ENCODE measurements at places on chromosomes 6 and 20. TPM values are rescaled to one million over a fixed set of nuclear protein-coding genes. Genes with fewer than 3 reads are reported as not detected.

DNA sequence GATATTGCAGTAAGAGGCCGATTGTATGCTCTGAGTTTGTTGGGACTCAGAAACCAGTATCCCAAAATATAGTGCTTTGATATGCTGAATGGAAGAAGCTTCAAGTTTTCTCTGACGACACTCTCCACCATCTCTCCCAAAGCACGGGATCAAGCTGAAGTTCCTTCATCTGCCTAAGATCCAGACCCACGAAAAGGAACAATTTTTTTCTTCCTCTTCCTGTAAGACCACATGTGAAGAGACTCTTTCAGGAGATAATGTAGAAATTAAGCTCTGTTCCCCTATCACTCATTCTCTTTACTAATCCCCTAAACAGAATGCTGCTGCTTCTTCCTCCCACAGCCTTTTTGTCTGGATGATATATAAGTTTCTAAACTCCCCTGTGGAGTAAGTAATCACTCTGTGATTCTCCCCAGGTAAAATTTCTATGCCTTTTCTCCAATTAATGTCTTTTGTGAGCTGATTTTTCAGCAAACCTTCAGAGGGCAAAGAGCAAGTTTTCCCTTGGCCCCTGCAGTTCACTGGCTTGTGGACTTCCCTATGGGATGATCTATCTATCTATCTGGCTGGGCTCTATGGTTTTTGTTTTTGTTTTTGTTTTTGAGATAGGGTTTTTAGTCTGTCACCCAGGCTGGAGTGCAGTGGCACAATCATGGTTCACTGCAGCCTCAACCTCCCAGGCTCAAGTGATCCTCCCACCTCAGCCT is 13.5 kb upstream of the PNRC1 start:
- DNase-seq, result no peak

GRCh38 chr6:149729824-149730223 is 11.9 kb upstream of the LATS1 start:
- no peak for DNase-seq

- DNase-seq, result no peak
Observed at GRCh38 chr20:32625996-32626395, 40.9 kb upstream of the NOL4L start.

DNA sequence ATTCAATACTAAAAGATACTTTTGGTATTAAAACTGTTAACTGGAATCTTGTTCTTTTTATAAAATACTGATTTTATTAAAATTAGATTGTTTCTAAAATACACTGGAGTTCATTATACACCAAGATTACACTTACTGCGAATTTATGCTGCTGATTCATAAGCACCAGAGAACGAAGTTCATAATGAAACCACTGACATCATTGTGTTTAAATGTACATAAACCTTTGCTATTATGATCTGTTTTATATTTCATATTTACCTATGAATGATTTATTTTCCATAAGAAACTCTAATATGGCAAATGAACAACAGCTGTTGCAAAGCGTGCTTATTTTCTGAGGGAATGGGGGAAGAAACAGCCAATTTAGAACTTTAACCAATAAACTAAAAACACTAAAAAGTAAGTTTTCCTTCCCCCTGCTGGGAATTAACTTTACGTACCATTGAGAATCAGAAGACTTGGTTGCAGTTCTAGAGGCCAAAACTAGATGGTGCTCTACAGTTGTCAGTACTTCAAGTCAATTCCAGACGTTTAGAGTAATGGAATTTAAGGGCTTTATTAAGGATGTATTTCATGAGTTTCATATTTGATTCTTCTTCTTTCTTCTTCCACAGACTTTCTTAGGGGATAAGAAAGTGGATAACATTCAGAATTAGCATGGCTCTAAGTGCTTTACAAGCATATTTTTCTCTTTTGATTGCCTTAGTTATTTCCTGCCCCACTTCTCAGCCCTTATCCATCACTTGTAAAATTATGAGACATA is 30.8 kb upstream of the COL19A1 start:
- DNase-seq, result peak; percentile 67

- no peak for DNase-seq
Observed at GRCh38 chr6:93069856-93070255, 349.5 kb downstream of the EPHA7 start.

GRCh38 chr6:111563581-111563980 is 42.1 kb downstream of the TRAF3IP2 start:
- no peak for DNase-seq

Gene NKX2-2
- total RNA-seq, result 0.56 TPM

DNA sequence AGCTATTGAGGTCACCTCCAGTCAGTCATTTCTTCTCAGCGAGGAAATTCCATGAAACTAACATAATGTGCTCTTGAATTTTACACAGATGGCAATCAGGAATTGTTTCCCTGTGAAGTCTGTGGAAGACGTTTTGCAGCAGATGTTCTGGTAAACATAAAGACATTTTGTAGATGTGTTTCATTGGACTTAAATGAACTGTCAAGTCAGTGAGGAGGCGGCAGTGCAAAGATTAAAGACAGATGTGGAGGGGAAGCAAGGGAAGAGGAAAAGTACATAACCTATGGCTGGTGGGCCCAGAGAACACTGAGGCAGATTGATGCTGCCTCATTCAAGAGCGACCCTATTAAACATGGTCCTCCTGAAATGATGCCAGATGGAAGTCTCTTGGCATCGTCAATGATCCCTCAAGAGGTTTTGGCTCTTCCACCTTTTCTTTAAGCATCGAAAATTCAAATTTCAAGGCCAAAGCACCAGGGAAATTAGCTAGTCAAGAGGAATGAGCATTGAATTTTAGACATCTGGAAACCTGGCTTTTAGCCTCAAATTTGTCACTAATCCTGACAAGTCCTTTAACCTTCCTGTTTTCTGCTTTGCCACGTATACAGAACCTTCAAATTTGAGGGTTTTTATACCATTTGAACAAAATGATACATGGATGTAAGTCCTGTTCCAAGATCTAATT is 20.1 kb downstream of the ZC2HC1B start:
- DNase-seq, result no peak

DNA sequence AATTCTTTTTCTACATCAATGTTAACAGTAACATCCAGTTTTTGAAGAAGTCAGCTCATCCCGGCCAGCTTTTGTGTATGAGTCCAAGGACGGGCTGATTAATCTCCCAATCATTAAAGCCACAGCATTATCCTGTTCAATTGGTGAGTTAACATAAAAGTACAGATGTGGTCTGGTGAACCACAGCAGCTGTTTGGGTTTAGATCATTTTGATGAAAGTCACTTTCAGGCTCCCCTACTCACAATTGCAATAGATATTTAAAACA is 69.0 kb upstream of the NFATC2 start:
- DNase-seq, result no peak

Gene SERAC1
- 3.5 TPM for total RNA-seq

Gene SPDEF
- 0.29 TPM for total RNA-seq

DNA sequence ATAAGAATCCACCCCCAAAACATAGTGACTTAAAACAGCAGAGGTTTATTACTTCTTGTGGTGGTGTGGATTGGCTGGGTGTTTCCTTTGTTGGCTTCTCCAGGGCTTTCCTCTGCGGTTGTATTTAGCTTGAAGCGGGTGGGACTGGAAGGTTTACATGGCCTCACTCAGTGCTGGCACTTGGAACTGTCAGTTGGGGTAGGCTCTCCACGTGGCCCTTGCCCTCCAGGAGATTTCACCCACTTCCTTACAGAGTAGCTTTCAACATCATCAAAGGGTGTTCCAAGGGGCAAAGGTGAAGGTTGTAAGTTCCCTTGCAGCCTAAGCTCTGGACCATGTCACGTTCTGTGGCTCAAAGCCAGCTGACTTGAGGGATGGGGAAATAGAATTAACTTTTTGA is 32.5 kb upstream of the NKX2-2 start:
- DNase-seq, result no peak

- no peak for DNase-seq
Observed at GRCh38 chr20:48141660-48142515, 356.6 kb upstream of the SULF2 start.

Gene FOXQ1
- 0.52 TPM for total RNA-seq

Gene ANGPT4
- 1.3 TPM for total RNA-seq

DNA sequence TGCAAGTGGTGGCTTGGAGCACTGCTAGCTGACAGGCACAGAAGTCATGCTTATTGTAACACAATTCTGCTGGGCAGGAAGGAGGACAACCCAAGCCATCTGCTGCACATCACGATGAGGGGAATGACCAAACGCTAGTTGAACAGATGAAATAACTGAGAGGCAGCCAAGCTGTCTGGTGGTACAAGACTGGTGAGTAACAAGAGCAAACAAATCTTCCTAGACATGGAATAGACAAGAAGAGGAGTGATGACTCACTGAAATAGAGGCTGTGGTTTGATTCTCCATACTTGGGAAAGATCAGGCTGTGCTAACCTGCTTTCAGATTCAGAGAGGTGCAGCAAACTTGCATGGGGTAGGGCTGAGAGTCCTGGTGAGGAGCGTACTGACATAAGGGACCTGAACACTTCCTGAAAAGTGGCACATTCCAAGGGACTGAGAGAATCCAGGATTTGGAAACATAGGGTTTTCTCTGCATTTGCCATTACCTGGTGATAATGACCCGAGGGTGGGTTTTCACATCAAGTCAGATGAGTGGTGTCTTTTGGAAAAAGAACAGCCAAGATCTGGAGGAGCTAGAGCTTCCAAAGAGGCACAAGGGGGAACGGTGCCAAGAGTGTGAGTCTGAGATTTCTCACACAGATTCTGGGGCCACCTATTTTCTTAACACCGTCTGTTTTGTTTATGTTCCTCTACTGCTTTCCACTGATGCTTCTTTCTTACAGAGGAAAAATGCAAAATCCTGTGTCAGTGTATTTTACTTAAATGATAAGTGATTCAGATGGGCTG is 60.0 kb downstream of the PRL start:
- peak; percentile 23 for DNase-seq

DNA sequence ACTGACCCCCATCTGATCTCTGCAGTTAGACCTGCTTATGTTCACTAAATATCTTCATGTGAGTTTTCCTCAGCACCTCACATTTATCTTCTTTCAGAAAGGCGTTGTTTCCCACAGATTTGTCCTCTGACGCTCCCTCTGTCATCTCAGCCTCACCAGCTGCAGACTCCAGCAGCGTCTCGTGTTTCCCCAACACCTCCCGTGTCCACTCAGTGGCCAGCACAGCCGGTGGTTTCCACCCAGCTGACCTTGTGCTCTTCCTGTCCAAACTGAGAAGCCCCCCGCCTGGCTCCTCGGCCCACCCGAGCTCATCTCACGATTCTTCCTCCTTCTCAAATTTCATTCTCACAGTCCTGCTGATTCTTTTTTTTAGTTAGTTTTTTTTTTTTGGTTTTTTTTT is 12.5 kb downstream of the ERMARD start:
- no peak for DNase-seq

Gene MAS1
- total RNA-seq, result not detected
